OCI-LY7 (cell line): ENCODE measurements at places on chromosomes 7 and 10. TPM values are rescaled to one million over a fixed set of nuclear protein-coding genes. Genes with fewer than 3 reads are reported as not detected.

GRCh38 chr10:58840840-58841435, 328.3 kb downstream of the BICC1 start:
- no peak for DNase-seq

DNA sequence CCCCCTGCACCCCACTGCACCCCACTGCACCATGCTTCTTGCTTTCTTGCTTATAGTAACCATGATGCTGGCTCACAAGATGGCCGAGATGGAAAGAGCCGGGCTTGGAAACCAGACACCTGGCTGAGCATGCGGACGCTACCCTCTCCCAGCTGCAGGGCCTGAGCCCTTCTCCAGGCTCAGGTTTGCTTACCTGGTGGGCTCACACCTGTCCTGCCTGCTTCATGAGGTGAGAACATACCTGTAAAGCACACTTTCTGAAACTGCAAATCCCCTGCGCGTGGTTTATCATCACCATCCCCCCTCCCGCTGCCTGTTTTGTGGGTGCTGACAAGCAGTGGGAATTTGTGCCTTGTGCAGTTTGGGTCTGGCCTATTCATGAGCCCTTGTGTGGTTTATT, 302.7 kb downstream of the GLRX3 start:
- DNase-seq: no peak

SFRP5 gene
- not detected in 2 replicates for total RNA-seq

DNA sequence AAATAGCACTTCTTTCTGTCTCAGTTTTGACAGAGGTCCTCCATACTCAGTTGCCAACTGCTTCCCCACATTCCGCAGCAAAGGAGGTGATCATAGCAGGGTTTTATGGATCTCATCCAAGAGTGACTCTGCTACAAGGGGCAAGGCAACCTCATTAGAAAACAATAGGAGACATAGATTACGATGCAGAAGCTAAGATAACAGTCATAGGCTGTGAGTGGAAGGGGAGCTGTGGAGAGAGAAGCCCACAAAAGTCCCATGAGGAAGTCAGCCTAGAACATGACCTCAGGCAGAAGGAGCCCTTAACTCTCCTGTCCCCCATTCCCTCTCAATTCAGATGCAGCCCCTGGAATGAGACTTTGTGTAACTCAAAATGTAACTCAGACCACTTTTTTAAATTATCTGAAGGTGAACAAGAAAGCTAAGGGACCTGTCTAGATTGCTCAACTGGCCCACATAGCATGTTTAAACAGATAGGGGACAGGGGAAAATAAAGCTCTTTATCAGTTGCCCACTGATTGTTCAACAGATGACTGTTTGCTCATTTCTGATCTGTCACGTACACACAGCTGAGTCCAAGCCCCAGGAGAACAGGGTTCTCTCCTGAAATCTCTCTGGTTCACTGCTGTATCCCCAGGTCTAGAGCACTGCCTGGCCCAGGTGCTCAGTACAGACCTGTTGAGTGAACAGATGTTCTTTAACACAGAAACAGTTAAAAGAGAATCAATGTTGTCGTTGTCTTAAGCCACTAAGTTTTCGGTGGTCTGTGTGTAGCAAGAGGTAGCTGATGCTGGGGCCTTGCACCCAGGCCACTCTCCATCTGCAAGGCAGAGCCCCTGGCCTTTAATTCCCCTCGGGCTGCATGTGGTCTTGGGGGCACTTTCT, 1.5 kb upstream of the NCOA4 start:
- DNase-seq: no peak

AFAP1L2 gene
- 8.6 and 10.5 TPM in 2 replicates for total RNA-seq

DNA sequence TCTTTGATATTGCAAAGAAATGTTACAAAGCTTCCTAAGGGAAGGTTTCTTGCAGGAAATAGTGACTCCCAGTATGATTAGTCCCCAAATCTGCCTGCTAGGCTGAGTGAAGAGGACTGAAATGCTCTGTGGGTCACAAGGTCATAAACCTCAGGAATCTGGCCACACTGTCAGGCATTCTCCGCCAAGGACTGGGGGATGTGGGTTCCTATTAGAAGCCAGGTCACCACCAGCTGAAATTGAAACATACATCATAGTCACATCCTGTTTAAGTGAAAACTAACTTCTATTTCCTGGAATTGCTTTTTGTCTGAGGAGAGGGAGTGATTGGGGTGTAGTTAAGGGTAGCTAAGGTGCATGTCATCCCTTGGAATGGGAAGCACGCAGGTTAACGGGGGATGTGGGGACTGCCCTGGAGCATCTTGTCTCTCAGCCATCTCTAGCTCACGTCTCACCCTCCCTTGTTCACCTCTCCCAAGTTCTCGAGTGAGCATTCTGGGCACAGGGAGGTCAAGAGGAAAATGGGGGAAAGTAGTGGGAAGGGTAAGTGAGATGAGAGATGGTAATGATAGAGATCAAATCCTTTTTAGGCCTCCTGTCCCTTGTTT, 12.0 kb upstream of the GSAP start:
- DNase-seq: no peak

MICALL2 gene
- total RNA-seq: 4.5 and 5.5 TPM in 2 replicates

- DNase-seq: no peak
Observed at GRCh38 chr7:57342954-57343353, 107.0 kb upstream of the ZNF716 start.

IFIT1B gene
- total RNA-seq: not detected in 2 replicates

- no peak for DNase-seq
Observed at GRCh38 chr7:129168231-129169021, 20.0 kb upstream of the SMO start.

CCL24 gene
- total RNA-seq: not detected in 2 replicates

PLOD3 gene
- 25.0 and 30.5 TPM in 2 replicates for total RNA-seq

DNA sequence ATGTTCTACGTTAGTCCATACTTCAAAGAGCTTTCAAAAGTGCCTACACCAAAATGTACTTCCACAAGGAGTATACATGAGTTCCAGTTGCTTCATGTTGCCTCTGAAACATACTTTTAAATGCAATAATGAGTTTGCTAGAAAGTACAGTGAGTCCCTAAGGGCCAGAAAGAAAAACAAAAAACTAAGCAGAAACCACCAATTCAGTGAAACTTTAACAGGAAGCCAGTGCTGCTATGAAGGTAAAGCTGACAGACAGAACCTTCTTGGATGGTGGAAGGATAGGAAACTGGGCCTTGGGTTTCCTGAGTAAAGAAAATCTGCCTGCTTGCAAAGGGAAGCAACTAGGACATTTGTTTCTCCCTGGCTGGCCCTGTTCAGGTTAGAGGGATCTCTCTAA, 104.2 kb downstream of the CTTNBP2 start:
- DNase-seq: no peak

BPGM gene
- total RNA-seq: 16.6 and 20.6 TPM in 2 replicates

CSTF2T gene
- total RNA-seq: 27.1 and 28.8 TPM in 2 replicates

DNA sequence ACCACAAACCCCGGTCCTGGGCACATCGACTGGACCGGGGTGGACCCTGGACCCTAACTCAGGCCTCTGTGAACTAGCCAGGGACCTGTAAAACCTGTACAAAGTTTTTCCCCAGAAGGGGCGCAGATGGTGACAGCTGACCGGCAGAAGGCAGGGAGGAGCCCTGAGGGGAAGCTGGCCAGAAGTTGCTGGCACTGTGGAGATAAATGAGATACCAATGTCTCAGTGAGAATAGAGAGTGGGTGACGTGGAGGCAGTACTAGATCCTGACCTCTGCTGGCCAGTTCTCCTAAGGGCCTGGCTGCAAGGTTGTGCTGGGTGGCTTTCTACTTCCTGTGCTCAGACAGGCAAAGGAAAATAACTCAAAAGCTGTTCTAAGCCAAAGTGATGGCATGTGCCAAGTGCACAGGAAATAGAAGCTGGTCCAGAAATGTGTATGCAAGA, 10.6 kb upstream of the TSPAN14 start:
- peak; percentile 61 for DNase-seq

DNA sequence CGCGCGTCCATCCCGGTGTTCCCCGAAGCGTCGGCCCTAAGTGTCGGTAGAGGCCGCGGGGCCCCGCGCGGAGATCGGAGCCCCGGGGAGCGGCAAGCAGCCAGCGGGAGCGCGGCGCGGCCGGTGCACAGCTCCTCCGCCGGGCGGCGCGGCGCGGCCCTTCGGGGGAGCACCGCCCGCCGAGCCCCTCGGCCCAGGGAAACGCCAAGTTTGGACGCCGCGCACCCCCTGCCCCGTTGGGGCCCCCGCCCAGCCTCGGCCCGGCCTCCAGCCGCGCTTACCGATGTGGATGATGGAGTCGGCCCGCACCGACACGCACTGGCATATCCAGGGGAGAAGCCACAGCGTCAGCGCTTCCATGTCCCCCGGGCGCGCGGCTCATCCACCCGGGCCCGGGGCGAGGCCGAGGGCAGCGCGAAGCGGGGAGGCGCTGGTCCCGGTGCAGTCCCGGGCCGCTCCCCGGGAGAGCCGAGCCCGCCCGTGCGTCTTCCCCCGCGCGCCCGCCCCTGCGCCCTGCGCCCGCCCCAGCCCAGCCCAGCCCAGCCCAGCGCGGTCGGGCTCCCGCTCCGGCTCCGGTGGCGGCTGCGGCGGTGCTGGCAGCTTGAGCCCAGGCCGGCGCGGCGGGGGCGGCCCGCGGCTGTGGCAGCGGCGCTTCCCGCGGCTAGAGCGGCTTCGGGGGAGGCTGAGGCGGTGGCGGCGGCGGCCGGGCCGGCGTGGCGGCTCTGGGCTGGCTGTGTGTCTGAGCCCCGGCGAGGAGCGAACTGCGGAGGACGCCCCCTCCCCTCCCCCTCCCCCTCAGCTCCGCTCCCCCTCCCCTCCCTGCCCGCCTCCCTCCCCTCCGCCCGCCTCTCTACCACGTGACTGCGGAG, at the start of gene GRID1:
GRID1 (minus strand) TSS at position 763 of the 869 bp plus-strand sequence.
- peak; percentile 55 for DNase-seq

- no peak for DNase-seq
Observed at GRCh38 chr10:5561704-5562645, 37.2 kb downstream of the CALML3 start.

DNA sequence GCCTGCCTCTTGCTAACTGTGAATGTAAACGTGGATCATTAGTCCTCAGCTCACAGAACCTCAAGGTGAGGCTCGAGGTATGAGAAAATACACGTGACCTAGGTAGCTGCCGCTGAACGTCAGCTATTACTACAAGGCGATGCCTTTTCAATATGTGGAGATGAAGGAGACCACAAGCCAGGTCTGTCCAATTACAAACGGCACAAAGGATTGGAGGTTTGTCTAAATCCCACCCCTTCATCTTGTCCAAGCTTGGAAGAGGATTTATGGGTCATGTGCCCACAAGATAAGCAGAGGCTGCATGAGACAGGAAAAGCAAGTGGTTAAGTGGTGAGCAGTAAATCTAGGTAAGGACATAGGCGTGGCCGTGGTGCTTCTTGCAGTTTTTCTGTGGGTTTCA, 3.4 kb downstream of the H2BK1 start:
- DNase-seq: no peak

CUBN gene
- total RNA-seq: 0.15 and 0.25 TPM in 2 replicates

FXYD4 gene
- total RNA-seq: not detected in 2 replicates

DNA sequence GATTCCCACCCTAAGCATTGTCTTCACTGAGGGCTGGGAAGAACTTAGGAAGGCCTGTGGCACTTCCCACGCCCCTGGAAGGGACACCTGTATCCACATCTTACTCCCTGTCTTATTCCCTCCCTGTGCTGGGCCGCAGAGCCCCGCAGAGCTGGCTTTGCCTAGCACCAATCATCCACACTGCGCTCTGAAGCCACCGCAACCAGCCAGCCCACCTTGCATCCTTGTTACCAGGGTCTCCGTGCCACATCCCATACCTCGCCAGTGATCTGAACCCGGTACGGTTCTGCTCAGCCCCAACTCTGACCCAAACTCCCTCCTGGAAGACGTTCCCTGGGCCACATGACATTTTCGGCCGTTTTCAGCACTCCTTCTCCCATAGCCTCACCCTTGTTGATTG, 101.4 kb upstream of the PITRM1 start:
- no peak for DNase-seq

DNA sequence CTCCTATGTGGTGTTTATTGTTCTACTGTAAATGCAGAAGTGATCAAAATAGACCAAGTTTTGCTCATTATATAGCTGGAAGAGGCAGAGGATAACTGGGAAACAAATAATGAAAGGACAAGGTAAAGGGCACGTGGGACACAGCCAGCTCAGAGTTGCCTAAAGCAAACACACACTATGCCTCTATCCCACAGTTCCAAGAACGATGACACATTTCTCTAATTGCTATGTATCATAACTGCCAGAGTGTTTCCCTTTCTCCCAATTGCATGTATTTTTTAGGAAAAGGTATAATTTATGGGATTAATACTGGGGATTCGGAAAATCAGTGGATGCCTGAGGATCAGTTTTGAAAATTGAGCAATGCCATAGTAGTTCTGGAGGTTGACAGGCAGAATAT, 49.0 kb downstream of the CCDC71L start:
- DNase-seq: no peak

PDZD7 gene
- total RNA-seq: 1.6 and 1.8 TPM in 2 replicates

- no peak for DNase-seq
Observed at GRCh38 chr7:68014031-68014736, 1017.6 kb downstream of the TYW1 start.

DNA sequence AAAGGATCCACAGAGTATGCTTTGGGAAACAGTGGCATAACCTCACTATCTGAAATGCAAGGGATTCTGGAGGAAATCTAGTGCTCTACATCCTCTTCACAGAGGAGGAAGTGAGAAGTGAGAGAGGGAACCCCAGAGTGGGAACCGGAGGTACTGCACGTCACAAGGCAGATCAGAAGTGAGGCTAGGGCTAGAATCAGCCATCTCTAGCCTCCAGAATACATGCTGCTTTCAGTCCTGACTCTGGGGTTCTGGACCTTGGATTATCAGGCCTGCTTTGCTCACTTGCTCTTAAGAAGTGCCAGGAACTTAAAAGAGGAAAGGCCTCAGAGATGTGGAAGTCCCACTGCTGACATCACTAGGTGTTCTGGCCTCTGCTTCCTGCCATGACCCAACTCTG, 25.7 kb downstream of the ZNF503 start:
- peak; percentile 29 for DNase-seq

DNA sequence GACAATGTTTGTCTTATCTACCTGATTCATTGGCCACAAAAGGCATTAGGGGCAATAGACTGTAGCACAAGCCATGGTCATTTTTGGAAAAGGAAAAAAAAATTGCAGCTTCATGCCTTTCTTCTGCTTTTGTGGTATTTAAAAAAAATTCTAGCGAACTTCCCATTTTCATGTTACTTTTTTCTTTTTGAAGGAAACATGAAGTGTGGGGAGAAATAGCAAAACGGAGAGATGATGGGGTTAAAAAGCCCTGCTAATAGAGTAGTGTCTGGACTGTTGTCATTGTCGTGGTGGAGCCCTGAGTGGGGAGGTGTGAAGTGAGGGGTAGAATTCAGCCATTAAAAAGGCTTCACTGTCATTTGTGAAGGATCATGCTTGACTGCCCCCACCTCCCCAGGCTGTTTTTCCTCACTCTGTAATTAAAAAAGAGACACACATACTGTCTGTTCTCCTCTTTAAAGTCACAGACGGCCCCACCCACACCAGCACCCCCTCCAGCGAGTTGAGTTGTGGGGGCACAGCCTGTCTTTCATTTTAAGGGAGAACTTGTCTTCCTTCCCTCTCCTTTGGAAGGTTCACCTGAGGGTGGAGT, 272.4 kb downstream of the CREB5 start:
- DNase-seq: no peak

GFRA1 gene
- total RNA-seq: not detected in 2 replicates

COL28A1 gene
- total RNA-seq: 0.28 TPM in 1 of 2 replicates, not detected in the other

DNA sequence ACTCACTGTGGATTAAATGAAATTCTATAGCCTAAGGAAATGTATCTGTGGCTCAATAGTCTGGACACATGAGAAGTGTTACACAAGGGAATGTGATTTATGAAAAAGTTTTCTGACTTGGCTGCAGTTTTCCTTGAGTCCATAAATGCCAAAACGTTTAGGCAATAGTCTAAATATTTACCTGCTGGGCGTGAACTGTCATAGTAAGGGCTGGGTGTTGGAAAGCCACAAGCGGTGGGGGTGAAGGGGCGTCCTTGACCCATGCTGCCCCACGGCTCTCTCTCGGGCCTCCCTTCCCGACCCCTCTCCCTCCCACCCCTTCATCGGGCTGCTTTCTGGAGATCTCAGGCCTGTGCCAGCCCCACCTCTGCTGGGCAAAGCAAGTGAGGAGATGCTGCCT, 223.7 kb downstream of the BUB3 start:
- DNase-seq: no peak
